Renal cortical epithelial cell (primary cell): ENCODE measurements at places on chromosomes 16 and 17.

GRCh38 chr17:38920374-38921291 is 4.8 kb upstream of the LASP1NB start:
- no peak for DNase-seq

DNA sequence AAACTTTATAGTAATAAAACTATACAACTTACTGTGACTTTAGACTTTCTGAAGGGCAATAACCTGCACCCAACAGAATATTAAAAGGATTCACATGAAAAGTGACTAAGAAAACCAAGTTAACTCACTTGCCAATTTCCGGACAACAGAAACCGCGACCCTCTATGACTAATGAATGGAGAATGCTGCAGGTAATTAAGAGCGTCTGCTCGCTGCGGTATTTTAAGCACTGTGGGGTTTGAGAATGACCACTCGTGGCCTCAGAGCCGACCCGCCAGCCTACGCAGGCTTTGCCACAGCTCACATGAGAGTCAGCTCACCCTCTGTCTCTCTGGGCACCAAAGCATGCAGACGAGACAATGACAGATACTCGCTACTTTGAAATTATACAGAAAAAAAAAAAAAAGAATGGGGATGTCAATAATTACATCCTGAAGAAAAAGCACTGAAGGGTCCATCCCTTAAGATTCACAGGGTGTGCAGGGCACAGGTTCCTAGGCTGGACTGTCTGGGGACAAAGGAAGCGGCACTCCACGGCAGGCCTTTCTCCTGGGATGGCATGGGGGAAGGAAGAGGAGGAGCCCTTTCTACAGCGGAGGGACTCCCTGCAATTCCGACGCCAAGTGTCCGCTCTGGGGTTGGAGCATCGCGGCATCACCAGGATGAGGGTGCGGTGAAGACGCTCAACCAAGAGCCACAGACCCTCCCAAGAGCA is 35.0 kb downstream of the ZCCHC14 start:
- DNase-seq = peak; percentile 100

GRCh38 chr16:53341792-53342191 is 92.5 kb upstream of the RBL2 start:
- DNase-seq = no peak

DNA sequence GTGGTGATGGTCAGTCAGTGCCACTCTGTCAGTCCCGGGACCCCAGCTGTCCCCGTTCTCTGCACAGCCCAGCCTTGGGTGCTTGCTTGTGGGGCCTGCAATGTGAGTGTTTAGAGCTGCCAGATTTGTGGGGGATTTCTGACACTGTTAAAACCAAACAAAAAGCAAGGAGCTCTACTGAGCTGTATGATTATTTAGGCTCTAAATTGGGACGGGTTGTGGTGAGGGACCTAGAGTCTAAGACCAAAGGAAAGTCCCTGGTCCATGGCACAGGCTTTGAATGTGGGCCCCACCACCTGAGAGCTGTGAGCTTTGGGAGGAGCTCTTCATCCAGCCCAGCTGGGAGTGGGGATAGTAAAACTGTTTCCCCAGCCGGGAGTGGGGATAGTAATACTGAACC is 63.3 kb downstream of the KSR1 start:
- DNase-seq = no peak

DNA sequence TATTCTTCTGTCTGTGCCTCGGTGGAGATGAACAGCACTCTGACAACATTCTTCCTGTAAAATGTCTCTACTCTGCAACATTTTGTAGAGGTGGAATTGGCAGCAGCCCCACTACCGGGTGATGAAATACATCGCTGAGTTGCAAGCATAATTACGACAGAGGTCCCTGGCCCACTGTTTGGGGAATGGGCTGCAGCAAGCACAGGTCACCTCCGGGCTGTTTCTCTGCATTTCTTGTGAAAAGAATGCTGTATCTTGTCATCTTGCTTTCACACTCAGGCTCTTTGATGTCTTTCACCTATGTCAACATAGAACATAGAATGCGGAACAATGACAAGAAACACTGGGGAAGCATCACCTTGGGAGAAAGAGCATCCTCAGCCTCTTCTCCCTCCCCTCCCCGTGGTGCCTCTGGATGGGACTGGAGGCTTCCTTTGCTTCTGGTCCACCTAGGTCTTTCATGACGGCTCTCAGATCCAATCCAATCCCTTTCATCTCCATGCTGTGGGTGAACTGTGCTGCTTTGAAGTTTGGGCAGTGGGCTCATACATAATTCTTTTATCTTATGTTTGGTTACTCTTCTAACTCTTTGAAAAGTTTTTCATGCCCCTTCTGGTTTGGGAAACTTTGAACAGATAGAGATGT is 265.0 kb downstream of the PHKB start:
- DNase-seq = no peak

DNA sequence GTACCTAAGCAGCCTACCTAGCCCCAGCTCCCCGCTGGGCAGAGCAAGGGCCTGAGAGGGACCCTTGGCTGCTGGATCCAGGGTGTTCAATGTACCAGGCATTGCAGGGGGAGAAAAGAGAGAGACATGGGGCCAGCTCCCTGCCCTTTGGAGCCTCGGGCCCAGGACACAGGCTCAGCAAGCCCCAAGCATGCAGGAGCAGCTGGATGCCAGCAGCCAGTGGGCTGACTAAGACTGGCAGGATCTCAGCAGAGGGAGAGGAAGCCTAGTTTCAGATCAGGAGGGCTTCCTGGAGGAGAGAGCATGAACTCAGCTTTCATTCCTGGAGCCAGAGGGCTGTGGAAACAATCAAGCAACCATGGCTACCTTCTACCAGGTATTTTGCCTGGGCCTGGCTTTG is 82.0 kb upstream of the NKD1 start:
- DNase-seq = no peak

- no peak for DNase-seq
These were observed 15.7 kb downstream of the ZDHHC7 start for GRCh38 chr16:84995663-84996062.

- no peak for DNase-seq
These were observed 36.2 kb downstream of the ZFPM1 start for GRCh38 chr16:88489163-88489741.

DNA sequence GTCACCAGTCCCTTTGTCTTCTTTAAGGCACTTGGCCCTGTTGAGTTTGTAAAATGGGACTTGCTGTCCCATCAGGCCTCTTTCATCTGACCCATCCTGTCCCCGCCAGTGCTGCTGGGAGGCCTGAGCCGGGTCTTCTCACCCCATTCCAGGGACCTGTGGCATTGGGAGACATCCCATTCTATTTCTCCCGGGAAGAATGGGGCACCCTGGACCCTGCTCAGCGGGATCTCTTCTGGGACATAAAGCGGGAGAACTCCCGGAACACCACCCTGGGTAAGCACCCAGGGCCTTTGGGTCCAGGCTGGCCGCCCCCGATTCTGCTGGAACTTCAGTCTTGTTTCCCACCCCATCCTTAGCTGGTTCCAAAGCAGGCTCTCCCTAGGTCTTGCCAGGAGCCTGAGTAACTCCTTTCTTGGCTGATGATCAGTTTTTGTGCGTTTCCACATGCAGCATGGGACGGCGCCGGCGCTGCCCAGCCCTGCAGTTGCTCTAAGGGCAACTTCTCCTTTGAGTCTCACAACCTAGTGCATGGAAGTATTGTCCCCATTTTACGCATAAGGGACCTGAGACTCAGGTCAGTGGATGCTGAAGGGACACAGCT is 4.1 kb downstream of the ZNF213 start:
- no peak for DNase-seq

DNA sequence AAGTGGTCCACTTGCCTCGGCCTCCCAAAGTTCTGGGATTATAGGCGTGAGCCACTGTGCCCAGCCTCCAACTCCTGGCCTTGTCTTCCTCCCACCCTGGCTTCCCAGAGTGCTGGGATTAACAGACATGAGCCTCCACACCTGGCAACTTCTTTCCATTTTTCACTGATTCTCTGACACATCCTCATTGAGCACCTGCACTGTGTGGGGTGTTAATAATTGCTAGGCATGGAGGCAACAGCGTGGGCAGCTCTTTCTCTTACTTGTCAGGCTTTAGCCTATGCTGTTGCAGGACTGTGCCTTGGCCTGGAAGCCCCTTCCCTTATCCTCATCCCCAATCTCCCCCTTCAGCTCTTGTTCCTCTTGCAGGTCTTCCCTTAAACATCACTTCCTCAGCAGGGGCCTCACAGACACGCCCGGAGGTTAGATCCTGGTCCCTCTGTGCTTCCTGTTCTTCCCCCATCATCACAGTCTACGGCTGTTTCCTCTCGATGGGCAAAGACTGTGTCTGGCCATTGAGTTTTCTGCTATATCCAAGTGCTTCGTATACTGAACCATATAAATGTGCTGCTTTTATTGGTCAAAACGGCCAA is 7.9 kb downstream of the QPRT start:
- DNase-seq = no peak
